ENCODE measurements at places on chromosomes 6 and 20.
A peak's percentile ranks its signal among the peaks of the same experiment; 100 is the strongest.

DNA sequence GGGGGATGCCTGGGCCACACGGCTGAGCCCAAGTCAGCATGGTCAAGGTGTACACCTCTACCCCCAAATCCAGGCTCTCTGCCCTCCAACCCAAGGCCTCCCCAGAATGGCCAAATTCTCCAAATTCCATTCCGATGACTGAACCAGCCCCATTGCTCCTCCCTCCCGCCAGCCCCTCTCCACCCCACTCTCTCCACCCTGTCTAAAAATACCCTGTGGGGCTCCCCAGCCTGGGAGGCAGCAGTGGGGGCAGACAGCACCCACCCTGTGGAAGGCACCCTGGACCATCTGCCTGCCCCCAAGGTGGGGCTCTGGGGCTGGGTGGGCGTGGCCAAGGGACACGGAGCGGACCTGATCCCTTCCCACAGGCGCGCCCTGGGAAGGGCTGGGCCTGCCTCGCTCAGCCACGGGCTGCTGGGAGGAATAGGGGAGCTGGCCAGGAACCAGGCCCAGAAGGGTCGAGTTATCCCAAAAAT lies 11.4 kb downstream of the TEAD3 start:
- DNase-seq = no peak

DNA sequence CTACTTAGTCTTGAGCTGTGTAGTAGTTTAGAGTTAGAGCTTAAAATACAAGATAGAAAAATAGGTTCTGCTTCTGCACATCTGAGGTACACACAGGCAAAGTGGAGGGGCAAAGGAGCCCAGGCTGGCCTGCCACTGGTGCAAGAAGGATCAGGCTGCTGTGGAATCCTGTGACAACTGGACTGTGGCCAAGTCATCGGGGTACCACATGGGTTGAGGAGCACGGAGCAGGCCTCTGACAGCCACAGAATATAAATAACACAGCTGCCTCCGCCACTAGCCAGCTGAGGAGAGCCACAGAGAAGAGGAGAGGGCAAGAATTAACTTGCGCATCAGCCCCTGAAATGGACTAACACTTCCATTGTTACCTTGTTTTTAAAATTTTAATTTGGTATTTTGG lies 206.0 kb upstream of the MARCKS start:
- no peak for DNase-seq

DNA sequence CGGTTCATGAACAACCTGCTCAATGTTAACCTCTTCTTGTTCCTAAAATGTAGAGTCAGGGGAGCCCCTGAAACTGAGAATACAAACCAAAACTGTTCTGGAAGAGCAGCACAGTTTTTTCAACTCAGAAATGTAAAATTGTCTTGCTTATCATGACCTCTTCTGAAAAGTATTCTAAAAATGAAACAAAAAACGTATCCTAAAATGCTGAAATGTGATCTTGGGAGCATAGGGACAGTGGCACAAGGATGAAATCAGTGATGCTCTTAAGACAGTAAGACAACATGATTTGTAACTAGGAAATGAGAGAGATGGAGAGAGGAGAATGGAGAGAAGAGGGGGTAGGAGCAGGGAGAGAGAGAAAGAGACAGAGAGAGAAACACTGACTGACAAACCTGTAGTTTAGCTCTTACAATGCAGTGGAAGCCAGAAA lies 27.5 kb downstream of the NCOA7 start:
- no peak for DNase-seq

GRCh38 chr6:41636833-41637193 lies 1.5 kb upstream of the MDFI start:
- DNase-seq = no peak

DNA sequence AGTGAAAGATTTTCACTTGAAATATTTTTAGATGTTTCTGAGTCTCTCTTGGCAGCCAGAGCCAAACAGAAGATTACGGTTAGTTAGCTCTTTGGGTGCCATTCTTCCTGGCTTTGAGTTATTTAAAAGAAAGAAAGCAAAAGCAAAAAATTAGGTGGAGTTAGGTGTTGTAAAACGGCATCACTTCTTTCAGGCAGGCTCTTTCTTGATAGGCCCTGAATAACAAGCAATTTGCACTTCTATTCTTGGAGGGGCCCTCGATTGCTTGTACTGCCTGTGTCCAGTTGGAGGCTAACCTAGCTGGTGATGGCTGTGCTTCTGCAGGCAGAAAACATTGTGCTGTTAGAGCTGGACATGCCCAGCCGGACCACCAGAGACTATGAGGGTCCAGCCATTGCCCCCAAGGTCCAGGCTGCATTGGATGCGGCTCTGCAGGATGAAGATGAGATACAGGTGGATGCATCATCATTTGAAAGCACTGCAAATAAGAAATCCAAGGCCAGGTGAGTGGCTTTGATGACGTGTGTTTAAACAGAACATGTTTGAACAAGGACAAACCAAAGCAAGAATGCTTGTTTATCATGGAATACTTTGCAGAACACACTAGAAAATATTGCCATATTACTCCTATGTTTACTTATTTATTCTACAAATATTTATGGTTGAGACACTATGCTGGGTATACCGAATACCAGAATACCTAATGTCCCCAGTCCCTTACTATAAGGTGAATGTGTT lies 28.1 kb upstream of the ASXL1 start:
- DNase-seq = no peak

- DNase-seq = no peak
Observed at GRCh38 chr6:105251689-105252088, 71.9 kb upstream of the POPDC3 start.

DNA sequence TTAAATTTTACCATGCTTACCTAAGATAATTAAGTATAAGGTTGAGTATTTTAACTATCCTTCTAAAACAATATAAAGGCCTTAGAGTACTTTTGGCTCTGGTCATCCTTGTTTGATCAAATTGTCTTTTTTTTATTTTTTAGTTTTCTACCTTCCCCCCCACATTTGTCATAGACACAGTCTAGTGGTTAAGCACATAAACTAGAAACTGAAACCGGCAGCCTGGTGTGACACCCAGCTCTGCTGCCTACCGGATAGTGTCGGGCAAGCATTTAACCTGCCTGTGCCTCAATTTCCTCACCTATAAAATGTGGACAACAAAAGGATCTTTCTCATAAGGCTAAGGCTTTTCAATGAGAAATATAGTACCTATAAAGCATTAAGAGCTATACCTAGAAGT lies 21.6 kb upstream of the TULP4 start:
- DNase-seq = no peak

DNA sequence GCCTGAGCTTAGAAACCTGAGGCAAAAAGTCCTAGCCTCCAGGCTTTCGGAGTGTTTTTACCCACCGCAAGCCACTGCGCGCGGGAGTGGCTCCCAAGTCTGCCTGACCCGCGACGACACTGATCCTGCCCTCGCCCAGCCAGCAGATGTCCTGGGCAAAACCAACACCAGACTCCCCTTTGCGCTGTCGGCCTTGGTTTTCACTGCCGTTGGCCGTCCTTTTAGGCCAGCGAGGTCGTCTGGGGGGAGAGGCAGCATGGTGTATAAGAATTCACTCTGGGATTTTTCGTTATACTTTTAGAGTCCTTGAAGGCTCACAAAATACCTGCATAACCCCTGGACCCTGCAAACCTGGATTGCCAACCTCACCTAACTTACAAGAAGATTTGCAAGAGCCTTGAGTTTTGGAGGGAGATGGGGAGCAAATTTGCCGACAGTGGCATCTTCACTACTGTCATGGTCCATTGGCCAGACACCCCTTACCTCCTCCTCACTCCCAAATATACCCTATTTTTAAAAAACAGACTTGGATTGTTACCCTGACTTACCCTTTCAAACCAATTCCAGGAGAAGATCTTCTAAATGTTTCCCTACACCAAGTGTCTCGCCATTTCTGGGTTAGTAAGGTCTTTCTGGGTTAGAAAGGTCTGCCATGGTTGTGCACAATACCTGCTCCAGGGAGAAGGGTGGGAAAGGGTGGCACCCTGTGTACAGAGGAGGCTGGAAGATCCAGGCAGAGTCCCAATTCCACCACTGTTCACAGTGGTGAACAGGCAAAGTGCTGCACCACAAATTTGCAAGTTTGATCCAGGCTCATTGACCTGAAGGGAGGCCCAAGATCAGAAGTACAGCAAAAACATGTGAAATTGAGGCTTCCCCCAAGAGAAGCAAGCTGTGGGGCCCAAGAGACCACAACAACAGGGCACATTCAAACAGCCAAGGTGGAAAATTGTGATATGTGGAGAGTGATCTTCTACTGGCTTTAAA lies 4.4 kb downstream of the FOXA2 start:
- peak; percentile 47 for DNase-seq

DNA sequence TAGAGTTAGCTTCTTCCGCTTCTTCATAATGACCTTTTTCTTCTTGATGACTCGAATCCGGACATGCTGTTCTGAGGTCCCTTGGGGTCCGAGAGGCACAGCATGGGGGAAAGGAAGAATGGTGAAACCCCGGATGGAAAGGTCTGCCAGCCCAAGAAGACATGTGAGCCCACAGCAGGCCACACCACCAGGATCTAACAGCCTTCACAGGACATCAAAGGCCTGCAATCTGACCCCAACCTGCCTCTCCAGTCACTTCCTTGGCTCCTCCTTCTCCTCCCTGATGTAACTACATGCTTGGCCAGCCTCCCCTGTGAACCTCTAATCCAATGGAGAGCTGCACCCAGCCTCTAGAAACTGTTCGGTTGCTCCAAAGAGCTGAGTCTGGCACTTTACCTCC lies 1.6 kb downstream of the CPXM1 start:
- DNase-seq = no peak

DNA sequence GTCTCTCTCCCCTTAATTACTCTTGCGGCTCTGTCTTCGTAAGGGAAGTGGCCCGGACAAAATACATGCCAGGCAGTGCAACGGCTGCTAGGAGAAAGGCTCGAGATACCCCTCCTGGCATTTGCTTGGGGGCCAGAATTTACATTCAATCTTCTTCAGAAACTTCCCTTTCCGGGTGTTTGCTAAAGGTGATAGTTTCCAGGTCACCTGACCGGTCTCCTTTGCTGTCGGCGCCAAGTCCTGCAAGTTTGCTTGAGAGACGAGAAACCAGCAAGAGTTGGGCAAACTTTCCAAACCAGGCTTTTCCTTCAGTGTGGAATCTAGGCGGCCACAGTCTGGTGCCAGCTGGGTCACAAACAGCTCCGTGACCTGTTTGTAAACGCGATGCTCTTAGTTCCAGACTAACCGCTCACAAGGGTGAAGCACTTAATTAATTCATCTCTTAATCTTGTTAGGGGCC lies 563 bp upstream of the SRSF3 start:
- DNase-seq = no peak

- no peak for DNase-seq
Observed at GRCh38 chr6:38051819-38052434, 232.4 kb downstream of the ZFAND3 start.

DNA sequence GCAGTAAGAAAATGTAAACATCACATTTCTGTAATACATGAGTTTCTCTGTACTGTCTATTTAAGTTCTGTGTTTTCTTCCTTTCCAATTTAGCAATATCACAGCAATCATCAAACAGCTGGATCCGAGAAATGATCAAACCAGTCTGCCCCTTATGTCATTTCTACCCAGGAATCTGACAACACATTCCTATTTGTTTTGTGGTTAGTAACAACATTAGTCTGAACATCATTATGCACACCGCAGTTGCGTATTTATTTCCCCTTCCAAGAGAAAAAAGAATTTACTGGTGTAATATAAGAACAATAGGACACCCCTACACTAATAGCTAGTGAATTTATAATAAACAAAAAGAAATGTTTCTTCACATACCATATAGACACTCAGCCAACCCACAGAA lies 179.5 kb downstream of the BTBD9 start:
- DNase-seq = no peak

- DNase-seq = no peak
Observed at GRCh38 chr6:31697555-31697954, 5.6 kb downstream of the ABHD16A start.

GRCh38 chr20:18144541-18145099 lies 7.0 kb downstream of the KAT14 start:
- DNase-seq = no peak

DNA sequence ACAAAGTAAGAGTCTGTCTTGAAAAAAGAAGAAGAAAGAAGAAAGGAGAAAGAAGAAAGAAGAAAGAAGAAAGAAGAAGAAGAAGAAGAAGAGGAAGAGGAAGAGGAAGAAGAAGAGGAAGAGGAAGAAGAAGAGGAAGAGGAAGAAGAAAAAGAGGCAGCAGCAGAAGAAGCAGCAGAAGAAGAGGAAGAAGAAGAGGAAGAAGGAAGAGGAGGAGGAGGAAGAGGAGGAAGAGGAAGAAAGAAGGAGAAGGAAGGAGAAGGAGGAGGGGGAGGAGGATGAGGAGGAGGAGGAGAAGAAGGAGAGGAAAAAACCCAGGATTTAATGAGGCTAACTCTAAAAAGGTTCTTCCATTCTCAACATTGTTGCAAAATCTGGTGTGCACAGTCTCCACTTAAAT lies 95.4 kb upstream of the PDE10A start:
- DNase-seq = no peak

DNA sequence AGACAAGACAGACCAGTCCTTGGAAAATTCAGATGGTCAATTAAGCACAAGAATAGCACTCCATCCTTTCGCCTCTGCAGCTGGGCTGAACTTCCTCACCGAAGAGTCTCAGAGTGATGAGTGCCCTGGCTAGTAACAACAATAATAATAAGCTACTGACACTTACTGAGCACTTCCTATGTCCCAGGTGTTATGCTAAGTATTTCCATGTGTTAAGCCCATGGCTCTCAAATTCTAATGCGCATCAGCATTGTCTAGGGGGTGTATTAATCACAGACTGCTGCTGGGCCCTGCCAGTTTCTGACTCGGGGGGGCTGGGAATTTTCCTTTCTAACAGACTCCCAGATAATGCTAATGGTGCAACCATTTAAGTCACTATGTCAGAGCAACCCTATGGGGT lies 118.2 kb upstream of the LRFN2 start:
- DNase-seq = no peak

GRCh38 chr6:118869894-118870589 lies 23.9 kb upstream of the ASF1A start:
- no peak for DNase-seq

DNA sequence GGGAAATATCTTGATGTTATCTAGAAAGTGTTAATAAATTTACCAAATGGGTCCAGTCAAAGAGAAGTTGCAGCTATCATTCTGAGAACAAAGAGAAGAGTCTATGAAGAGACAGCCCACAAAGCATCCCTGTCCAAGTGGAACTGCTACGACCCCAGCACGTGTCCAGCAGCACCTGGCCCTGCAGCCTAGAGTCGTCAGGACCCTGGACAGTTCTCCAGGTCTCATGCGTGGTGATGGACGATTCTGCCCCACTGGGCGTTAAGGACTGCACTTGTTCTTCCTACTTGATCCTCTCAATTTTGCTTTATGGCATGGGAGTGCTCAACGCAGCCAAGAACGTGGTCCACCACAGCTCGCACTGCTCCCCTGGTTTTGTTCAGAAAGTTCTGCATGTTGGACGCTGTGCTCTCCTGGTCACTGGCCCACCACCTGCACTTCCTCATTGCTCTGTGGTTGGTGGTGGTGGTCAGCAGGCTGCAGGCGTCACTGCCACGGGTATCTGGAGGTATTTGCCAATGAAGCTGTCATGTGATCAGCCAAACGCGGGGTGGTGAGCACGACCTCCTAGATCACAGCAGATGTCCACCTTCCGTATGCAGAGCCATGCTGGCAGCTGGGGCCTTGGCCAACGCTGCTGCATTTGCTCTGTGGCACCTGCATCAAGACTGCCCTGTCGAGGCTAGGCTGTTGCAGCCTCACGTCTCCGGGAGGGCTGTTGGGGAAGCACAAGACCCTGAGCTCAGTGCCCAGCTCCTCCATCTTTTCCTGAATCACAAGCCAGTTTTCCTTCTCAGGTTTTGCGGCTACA lies 356.4 kb downstream of the CDH4 start:
- peak; percentile 62 for DNase-seq

Data from retina (tissue), 1 donor.